Tibial nerve (tissue), 4 donors: ENCODE measurements at places on chromosomes 7 and 10. TPM values are rescaled to one million over a fixed set of nuclear protein-coding genes. Genes with fewer than 3 reads are reported as not detected.

COL1A2 gene
- 362 TPM for total RNA-seq

FAM25C gene
- total RNA-seq, result not detected

PYROXD2 gene
- total RNA-seq, result 22.8 TPM

PAX4 gene
- not detected for total RNA-seq

WNT8B gene
- not detected for total RNA-seq

NPFFR1 gene
- total RNA-seq, result 1.8 TPM

CUZD1 gene
- not detected for total RNA-seq

FBXO24 gene
- total RNA-seq, result 2.2 TPM

AGBL3 gene
- total RNA-seq, result 2.1 TPM

RBP3 gene
- not detected for total RNA-seq

PIP gene
- not detected for total RNA-seq

HDAC9 gene
- total RNA-seq, result 11.8 TPM

IGF2BP3 gene
- not detected for total RNA-seq

ADAM12 gene
- 10.5 TPM for total RNA-seq

TAS2R41 gene
- not detected for total RNA-seq

VWDE gene
- 1.2 TPM for total RNA-seq

RBP4 gene
- 114 TPM for total RNA-seq

CYP3A4 gene
- total RNA-seq, result not detected

TRAPPC14 gene
- 11.1 TPM for total RNA-seq

MYO3A gene
- total RNA-seq, result not detected

THNSL1 gene
- 1.5 TPM for total RNA-seq

FEZF1 gene
- total RNA-seq, result 0.22 TPM

PLEKHS1 gene
- total RNA-seq, result not detected

PDZD7 gene
- 0.84 TPM for total RNA-seq

LRRC18 gene
- not detected for total RNA-seq

ABCB4 gene
- 2.0 TPM for total RNA-seq

PNLIPRP1 gene
- total RNA-seq, result not detected

SLC39A12 gene
- not detected for total RNA-seq

GOT1 gene
- total RNA-seq, result 12.0 TPM

COL13A1 gene
- 2.0 TPM for total RNA-seq

SFRP4 gene
- 62.6 TPM for total RNA-seq

TMEM120A gene
- total RNA-seq, result 108 TPM

BCAP29 gene
- total RNA-seq, result 48.9 TPM

TCAF1 gene
- 38.2 TPM for total RNA-seq

MYO1G gene
- 5.1 TPM for total RNA-seq

RPEL1 gene
- total RNA-seq, result not detected
